ENCODE measurements at places on chromosomes 7 and 10. TPM values are rescaled to one million over a fixed set of nuclear protein-coding genes. Genes with fewer than 3 reads are reported as not detected.

DNA sequence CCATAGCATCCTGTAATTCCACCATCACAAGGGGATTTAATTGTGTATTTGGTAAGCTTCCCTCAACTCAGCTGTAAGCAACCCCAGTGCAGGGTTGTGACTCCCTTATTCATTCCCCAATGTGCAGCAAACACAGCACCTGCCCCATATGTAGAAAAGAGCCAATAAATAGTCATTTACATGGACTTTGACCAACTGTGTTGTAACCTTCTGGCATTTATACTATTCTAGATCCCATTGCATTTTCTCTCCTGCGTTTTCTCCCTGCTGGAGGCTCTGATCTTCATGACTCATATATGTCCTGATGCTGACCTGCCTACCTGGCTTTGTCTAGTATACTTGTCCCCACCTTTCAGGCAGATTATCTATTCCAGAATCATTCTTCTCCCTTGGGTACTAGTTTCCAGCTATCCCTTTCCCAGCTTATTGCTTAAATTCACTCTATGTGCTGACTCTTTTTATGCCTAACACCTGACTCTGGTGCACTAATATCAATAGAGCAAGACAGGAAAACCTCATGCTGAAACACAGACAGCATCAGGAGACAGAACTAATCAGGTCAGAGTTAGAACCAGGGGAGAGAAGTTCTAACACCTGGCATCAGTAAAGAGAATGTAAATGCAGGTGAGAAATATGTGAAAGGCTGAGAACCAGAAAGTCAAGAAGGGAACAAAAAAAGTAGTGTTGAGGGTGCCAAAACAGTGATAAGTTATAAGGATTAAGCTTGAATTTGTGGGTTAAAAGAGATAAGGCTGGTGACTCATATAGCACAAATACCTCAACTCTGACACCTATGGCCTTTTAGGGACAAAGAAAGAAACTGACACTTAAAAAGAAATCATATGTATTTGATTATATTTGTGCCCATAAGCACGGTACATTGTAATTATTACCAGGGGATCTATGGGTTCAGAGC is 402.7 kb downstream of the IPMK start:
- no peaks in the 10 kb centered on the region for H3K27me3 ChIP-seq
- H3K4me3 ChIP-seq, result no peak overlapping the region
- peak; percentile 30 for DNase-seq
- no peaks in the 10 kb centered on the region for H3K36me3 ChIP-seq
- no peak overlapping the region for H3K27ac ChIP-seq

GRCh38 chr10:71533936-71534335 is 137.2 kb downstream of the CDH23 start:
- H3K4me1 ChIP-seq, result no peaks in the 10 kb centered on the region
- H3K36me3 ChIP-seq, result no peaks in the 10 kb centered on the region
- DNase-seq, result no peak
- H3K27ac ChIP-seq, result no peak overlapping the region
- H3K27me3 ChIP-seq, result peaks cover 1% of the 10 kb centered on the region
- no peak overlapping the region for H3K4me3 ChIP-seq

DNA sequence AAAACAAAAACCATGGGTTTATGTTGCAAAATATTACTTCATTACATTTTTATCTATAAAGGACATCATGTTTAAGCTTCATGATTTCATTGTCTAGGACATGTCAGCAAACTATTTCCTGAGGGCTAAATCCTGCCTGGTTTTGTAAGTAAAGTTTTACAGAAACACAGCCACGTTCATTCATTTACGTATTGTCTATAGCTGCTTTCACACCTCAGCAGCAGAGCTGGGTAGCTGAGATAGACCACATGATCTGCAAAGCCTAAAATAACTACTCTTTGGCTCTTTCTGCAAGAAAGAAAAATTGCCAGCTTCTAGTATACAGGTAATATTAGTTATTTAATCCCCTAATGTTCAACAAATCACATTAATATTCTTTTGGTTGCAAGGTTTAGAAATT is 12.7 kb upstream of the PIP4K2A start:
- H3K4me3 ChIP-seq, result no peak overlapping the region
- DNase-seq, result no peak
- no peaks in the 10 kb centered on the region for H3K36me3 ChIP-seq

- H3K36me3 ChIP-seq, result peaks cover 14% of the 10 kb centered on the region
- no peak overlapping the region for H3K27ac ChIP-seq
- H3K4me3 ChIP-seq, result no peak overlapping the region
- no peak for DNase-seq
Observed at GRCh38 chr7:77320137-77320536, 96.0 kb downstream of the GSAP start.

MOSPD3 gene
- 8.6 TPM for polyA plus RNA-seq

ASAH2B gene
- polyA plus RNA-seq, result 4.6 TPM

DNA sequence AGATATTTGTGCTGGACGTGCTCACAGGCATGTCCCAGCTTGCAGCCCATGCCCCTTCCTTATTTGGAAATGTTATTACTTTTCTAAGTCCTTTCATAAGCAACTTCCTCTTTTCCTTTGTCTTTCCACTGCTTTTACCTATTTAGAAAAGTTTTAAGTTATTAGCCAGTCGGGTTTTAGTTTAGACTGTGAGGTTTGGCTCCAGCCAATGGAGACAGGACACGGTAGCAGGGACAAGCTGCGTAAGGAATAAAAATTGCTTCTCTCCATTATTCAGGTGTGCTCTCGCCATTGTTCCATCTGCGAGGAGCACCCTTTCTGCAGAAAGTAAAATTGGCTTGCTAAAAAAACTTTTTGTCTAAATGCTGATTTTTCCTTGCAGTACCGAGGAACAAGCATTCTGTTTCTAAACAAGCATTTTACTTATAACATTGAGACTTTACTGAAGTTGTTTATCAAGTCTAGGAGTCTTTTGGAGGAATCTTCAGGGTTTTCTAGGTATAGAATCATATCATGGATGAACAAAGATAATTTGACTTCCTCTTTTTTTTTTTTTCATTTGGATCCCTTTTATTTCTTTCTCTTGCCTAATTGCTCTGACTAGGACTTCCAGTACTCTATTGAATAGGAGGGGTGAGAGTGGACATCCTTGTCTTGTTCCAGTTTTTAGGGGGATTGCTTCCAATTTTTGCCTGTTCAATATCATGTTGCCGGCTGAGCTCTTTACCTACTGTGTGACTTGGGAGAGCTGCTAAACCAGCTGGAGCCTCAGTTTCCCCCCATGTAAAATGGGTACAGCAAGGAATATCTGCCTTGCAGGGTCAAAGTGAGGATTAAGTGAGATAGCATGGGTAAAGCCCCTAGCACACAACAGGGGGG is 63.8 kb downstream of the ALOX5 start:
- H3K27ac ChIP-seq, result no peak overlapping the region
- H3K4me3 ChIP-seq, result no peak overlapping the region
- H3K4me1 ChIP-seq, result peaks cover 42% of the 10 kb centered on the region
- H3K36me3 ChIP-seq, result no peaks in the 10 kb centered on the region
- DNase-seq, result no peak
- H3K27me3 ChIP-seq, result peaks cover 16% of the 10 kb centered on the region

- no peak for DNase-seq
- H3K4me3 ChIP-seq, result no peak overlapping the region
- H3K27me3 ChIP-seq, result no peaks in the 10 kb centered on the region
- H3K27ac ChIP-seq, result no peak overlapping the region
- no peaks in the 10 kb centered on the region for H3K36me3 ChIP-seq
Observed at GRCh38 chr10:76432016-76433012, 1000.9 kb downstream of the LRMDA start.

NFKB2 gene
- polyA plus RNA-seq, result 12.5 TPM

- peaks cover 65% of the 10 kb centered on the region for H3K4me1 ChIP-seq
- H3K4me3 ChIP-seq, result no peak overlapping the region
- no peak overlapping the region for H3K27ac ChIP-seq
- H3K36me3 ChIP-seq, result no peaks in the 10 kb centered on the region
- H3K27me3 ChIP-seq, result no peaks in the 10 kb centered on the region
Observed at GRCh38 chr7:46150202-46150601, 229.1 kb upstream of the IGFBP3 start.

PODXL gene
- polyA plus RNA-seq, result 0.54 TPM

DNA sequence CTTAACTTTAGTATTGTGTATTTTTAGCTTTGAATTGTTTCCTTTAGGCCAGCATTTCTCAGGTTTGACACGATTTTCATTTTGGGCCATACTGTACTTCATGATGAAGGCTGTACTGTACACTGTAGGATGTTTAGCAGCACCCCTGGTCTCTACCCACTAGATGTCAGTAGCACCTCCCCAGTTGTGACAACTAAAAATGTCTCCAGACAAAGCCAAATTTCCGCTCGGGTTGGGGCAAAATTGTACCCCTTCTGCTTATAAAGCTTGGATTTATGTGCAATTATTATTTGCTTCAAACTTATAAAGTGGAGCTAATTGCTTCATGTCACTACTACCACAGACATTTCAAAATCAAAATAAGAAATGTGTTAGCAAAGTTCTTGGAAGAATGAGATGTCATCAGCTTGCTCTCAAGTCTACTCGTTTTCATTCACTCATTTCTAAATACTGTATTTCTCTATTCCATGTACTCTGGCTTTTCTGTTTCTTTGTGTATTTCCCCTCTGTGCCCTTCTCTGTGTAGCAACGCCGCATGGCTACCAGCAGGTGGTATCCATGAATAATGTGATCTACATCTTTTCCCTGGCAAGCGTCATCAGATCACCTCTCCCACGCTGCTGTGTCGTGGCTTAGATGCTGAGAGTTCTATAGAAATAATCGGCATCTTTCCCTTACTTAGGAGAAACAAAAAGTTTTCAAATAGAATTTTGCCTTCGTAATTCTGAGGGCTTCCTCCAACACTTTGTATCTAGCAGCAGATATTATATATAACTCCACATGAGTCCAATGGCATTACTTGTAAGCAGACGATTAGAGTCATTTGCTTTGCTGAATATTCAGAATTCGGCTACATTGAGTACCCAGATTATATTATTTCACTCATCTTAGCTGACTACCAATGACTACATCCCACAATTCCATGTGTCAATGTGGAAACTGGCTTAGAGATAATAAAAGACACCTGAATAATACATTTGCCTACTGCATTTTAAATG is 47.8 kb upstream of the CALCR start:
- no peaks in the 10 kb centered on the region for H3K36me3 ChIP-seq
- no peaks in the 10 kb centered on the region for H3K4me1 ChIP-seq
- no peaks in the 10 kb centered on the region for H3K27me3 ChIP-seq
- peak; percentile 20 for DNase-seq
- H3K4me3 ChIP-seq, result no peak overlapping the region

All from HepG2 (cell line).